ENCODE measurements at places on chromosomes 1 and 21.

DNA sequence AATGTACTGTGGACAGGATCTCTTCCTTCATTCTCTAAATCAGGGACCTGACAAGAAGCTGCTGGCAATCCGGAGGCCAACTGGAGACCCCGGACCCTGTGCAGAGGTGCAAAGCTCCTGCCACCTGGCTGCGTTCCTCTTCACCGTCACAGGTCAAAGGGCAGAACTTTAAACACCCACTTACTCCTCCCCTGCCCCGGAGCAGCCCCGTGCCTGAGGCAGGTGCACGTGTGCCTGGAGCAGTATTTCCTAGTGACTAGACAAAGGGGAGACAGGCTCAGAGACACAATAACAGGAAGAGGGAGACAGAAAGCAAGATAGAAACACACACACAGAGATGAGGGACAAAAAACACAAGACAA lies 6.6 kb upstream of the PIGC start:
- no peak for DNase-seq

DNA sequence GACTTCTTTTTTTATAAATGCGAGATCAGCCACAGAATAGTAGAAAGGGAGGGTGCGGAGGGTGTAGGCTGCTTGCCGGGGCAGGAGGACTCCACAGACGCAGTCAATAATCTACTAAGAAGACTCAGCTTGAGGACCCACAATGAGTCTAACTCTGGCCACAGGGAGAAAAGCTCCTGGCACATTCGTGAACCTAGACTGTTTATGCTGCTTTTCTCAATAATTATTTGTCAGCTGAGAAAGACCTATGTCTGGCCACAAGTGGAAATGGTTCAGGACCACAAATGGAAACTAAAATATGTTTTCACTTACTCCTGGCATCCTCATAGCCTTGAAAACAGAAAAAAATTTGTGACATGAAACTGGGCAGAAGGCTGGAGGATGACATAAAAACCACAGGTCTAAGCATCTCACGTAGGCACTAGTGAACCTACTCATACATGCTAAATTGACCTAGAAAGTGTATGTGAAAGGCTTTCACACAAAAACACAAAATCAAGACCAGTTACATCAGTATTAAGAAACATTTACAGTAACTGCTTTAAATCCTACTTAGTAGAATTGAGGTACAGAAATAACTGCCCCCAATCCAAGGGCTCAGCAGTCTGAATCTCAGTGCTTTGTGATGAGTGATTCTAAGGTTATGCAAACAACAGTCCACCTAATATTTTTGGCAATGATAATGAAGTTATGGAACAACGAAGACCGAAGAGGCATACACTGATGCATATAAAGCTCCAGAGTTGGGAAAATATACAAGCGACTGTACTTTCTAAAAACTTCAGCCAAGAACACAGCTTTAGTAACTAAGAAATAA lies 159.5 kb downstream of the SLC45A1 start:
- DNase-seq, result no peak

- DNase-seq, result no peak
Measured at GRCh38 chr1:28437264-28437923, 67.9 kb downstream of the PHACTR4 start.

- DNase-seq, result no peak
Measured at GRCh38 chr1:25019337-25020172, 89.5 kb upstream of the RUNX3 start.

DNA sequence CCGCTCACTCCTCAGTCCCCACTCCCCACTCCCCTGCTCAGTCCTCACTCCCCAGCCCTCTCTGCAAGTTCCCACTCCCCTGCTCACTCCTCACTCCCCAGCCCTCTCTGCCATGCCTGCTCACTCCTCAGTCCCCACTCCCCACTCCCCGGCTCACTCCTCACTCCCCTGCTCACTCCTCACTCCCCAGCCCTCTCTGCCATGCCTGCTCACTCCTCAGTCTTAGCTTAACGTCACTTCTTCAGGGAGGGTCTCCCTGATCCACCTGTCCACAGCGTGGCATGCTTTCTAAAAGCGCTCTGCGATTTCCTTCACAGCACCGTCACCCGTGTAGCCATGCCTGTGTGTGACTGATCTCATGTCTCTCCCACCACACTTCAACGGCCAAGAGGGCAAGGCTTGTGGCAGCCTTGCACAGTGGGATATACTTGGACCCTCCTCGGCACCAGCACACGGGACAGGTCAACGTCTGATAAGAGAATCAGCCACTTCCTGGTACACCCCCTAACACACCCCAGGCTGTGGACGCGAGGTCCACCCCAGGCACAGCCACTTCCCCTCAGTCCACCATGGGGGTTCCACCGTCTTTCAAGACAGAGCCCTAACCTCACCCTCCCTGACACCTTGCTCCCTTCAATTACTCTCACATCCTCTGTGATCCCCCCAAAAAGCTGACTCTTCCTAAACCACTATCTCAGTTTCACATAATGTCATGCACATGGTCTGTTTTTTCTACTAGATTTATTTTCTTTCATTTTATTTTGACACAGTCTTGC lies 14.0 kb downstream of the PRDM15 start:
- no peak for DNase-seq

DNA sequence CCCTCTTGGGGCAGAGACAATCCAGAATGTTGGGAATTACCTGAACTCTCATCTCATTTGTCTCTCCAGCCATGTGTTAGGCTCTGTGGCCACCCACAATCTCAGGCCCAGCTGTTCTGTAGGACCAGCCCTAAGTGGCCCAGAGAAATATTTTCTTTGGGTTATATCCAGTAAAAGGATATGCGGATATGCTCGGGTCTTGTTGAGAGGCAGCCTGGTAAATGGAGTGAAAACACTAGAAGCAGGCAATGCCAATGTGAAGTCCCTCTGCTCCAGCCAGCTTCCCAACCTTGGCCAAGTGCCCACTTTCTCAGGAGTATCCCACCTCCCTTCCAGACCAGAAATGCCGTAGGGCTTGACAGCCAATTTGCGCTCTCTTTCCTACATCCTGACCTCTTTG lies 192.2 kb downstream of the ST6GALNAC3 start:
- no peak for DNase-seq

GRCh38 chr1:160214481-160215140 lies 9.4 kb downstream of the PEA15 start:
- DNase-seq, result no peak

- no peak for DNase-seq
Measured at GRCh38 chr1:17168091-17168876, 36.6 kb upstream of the PADI1 start.

DNA sequence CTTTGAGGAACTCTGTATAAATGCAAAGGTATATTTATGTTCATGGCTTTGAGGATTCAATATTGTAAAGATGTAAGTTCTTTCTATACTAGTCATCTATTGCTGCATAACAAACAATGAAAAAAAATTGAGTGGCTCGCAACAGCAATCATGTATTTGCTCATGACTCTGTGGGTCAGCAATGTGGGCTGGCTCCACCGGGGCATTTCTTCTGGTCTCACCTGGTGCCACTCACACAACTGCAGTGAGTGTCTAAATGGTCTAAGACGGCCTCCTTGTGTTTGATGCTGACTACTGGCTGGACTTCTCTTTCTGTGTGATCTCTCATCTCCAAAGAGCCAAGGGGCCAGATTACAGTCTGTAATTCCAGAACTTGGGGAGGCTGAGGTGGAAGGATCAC lies 45.1 kb upstream of the EXO1 start:
- no peak for DNase-seq

GRCh38 chr1:43559714-43560113 lies 29.0 kb downstream of the PTPRF start:
- DNase-seq, result no peak

GRCh38 chr1:234593109-234593508 lies 16.9 kb downstream of the IRF2BP2 start:
- DNase-seq, result no peak

All from NCI-H2029 treated with DMSO at 0.1 percent for 48 hours (cell line).